ENCODE measurements at places on chromosomes 2 and 18. TPM values are rescaled to one million over a fixed set of nuclear protein-coding genes. Genes with fewer than 3 reads are reported as not detected.

Gene CNGA3
- total RNA-seq, result not detected

Gene RFTN2
- 9.8 TPM for total RNA-seq

Gene NRP2
- total RNA-seq, result 160 TPM

Gene LOXL3
- total RNA-seq, result 2.0 TPM

Gene NEURL3
- total RNA-seq, result 0.13 TPM

Gene FABP1
- total RNA-seq, result not detected

Gene ANKRD12
- 14.0 TPM for total RNA-seq

Gene CYP27C1
- total RNA-seq, result under 0.01 TPM

Gene DPP4
- total RNA-seq, result 67.4 TPM

Gene DYNAP
- total RNA-seq, result not detected

Gene KLHL41
- total RNA-seq, result 0.13 TPM

Gene POTEI
- total RNA-seq, result 0.26 TPM

Gene TSHZ1
- total RNA-seq, result 6.5 TPM

Gene WNT10A
- total RNA-seq, result not detected

Gene SCG2
- total RNA-seq, result not detected

Gene CERS6
- 37.7 TPM for total RNA-seq

Gene ATP6V1C2
- under 0.01 TPM for total RNA-seq

Gene SOX11
- total RNA-seq, result not detected

Gene ADAM17
- 45.8 TPM for total RNA-seq

Gene IL18R1
- total RNA-seq, result 0.25 TPM

Gene CXCR4
- total RNA-seq, result 26.8 TPM

Gene COL5A2
- total RNA-seq, result 37.0 TPM

Gene PPP1R1C
- total RNA-seq, result 0.13 TPM

Gene BMP10
- total RNA-seq, result not detected

Gene PIKFYVE
- total RNA-seq, result 24.5 TPM

Gene RAB17
- total RNA-seq, result 12.3 TPM

Gene GCG
- total RNA-seq, result not detected

Gene PRKAG3
- total RNA-seq, result not detected

Gene PRPF40A
- total RNA-seq, result 88.6 TPM

Gene RGPD8
- total RNA-seq, result 8.7 TPM

Gene CYP20A1
- 26.9 TPM for total RNA-seq

Gene RND3
- 25.5 TPM for total RNA-seq

Gene TUBA4B
- not detected for total RNA-seq

Gene PLCD4
- 1.4 TPM for total RNA-seq

Gene GPN1
- total RNA-seq, result 32.1 TPM

Gene BBS5
- total RNA-seq, result 1.4 TPM

Gene CYP27A1
- total RNA-seq, result 19.2 TPM

Gene LDLRAD4
- 6.7 TPM for total RNA-seq

Gene GPBAR1
- total RNA-seq, result 0.13 TPM

Gene SERPINB13
- not detected for total RNA-seq

Gene GKN2
- not detected for total RNA-seq

Gene ZNF385B
- total RNA-seq, result not detected

Gene SH2D6
- total RNA-seq, result under 0.01 TPM

Gene PLCL1
- total RNA-seq, result 0.76 TPM

Gene IL37
- not detected for total RNA-seq

Gene PTPN18
- 20.0 TPM for total RNA-seq

Gene TGFA
- total RNA-seq, result 8.0 TPM

Gene PSTPIP2
- 0.63 TPM for total RNA-seq

Gene ASAP2
- 29.8 TPM for total RNA-seq

Gene LRPPRC
- total RNA-seq, result 47.2 TPM

Gene UGT1A4
- total RNA-seq, result not detected

Gene UPP2
- not detected for total RNA-seq

Gene CD8B
- not detected for total RNA-seq

Gene OTOS
- total RNA-seq, result not detected

Gene NTSR2
- not detected for total RNA-seq

Gene DSG1
- total RNA-seq, result not detected

Gene CLEC4F
- total RNA-seq, result 0.13 TPM

Gene LOXHD1
- total RNA-seq, result under 0.01 TPM

Data from dermis microvascular lymphatic vessel endothelial cell (primary cell).